Hair follicular keratinocyte (primary cell): ENCODE measurements at places on chromosomes 12 and 14. TPM values are rescaled to one million over a fixed set of nuclear protein-coding genes. Genes with fewer than 3 reads are reported as not detected.

SLC8A3 gene
- total RNA-seq: 0.04 and 0.08 TPM in 2 replicates

WDR20 gene
- 12.3 and 16.9 TPM in 2 replicates for total RNA-seq

ETFBKMT gene
- total RNA-seq: 0.57 and 0.86 TPM in 2 replicates

CMKLR1 gene
- 0.34 TPM in 1 of 2 replicates, not detected in the other for total RNA-seq

CSRP2 gene
- 31.9 and 70.1 TPM in 2 replicates for total RNA-seq

CLEC9A gene
- not detected in 2 replicates for total RNA-seq

LYZ gene
- total RNA-seq: not detected in 2 replicates

PRKAG1 gene
- 79.3 and 94.0 TPM in 2 replicates for total RNA-seq

KNTC1 gene
- 16.1 and 28.1 TPM in 2 replicates for total RNA-seq

DPPA3 gene
- total RNA-seq: not detected in 2 replicates

SPIC gene
- not detected in 2 replicates for total RNA-seq

C12orf50 gene
- not detected in 2 replicates for total RNA-seq

CACNA2D4 gene
- total RNA-seq: 0.16 TPM in 1 of 2 replicates, not detected in the other

AICDA gene
- total RNA-seq: not detected in 2 replicates

MIP gene
- not detected in 2 replicates for total RNA-seq
